ENCODE measurements at places on chromosomes 5 and 9. TPM values are rescaled to one million over a fixed set of nuclear protein-coding genes. Genes with fewer than 3 reads are reported as not detected.

DNA sequence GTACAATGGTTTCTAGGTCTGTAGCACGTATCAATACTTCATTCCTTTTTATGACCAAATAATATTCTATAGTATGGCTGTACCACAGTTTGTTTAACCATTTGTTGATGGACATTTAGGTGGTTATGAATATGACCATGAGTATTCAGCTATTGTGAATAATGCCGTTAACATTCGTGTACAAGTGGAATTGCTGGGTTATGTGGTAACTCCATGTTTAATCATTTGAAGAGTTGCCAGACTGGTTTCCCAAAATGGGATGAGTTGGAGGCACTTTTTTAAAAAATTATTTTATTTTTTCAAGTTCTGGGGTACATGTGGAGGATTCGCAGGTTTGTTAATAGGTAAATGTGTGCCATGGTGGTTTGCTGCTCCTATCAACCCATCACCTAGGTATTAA lies 4.6 kb downstream of the SNX2 start:
- DNase-seq, result no peak

DNA sequence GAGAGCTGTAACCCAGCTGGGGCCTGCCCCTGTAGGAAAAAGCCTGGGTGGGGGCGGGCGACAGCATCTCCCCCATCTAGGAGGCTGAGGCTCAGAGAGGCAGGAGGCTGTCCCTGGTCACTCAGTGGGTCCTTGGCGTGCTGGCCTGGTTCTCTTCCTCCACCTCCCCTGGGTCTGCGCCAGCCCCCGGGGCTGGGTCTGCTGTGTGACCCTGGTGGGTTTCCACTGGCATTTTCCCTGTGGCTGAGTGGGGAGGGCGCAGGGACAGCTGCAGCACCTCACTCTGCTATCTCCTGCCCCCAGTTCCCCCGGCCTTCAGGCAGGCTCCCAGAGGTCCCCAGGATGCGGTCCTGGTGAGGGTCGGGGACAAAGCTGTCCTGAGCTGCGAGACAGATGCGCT lies 59.5 kb upstream of the ASS1 start:
- no peak for DNase-seq

- no peak for DNase-seq
Measured at GRCh38 chr5:91240175-91240574, 142.9 kb downstream of the ARRDC3 start.

GRCh38 chr9:129198319-129199043 lies 20.4 kb upstream of the IER5L start:
- peak; percentile 71 for DNase-seq

DNA sequence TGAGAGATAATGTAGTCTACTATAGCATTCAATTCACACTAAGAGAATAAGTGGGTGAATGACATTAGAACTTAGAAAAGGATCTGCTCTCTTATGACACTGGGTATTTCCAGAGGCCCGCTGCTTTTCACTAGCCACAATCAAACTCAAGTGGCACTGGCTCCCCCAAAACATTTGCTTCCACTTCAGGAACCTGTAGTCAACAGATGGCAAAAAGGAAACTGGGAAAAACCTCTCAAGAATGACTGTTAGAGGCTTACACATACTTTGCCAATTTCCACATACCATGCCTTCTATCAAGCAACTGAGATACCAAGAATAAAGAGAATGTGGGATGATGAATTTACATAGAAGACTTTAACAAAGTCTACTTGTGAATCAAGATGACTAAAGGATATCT lies 11.2 kb downstream of the POC5 start:
- no peak for DNase-seq

DNA sequence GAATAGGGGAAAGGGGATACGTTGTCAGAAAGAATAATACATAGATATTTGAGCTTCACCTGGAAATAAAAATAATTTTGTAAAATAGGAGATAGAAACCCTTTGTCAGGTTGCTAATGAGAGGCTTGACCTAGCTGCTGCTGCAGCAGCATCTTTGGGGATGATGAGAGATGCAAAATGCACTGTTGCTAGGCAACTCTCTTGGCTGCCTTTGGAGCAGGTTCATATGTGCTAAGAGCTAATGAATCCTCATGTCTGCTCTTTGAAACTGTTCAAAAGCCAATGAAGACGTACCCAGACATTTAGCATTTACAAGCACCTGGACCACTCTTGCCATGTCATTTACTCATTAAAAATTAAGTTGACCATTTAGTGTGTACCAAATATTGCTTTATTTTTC lies 121.7 kb downstream of the FOCAD start:
- DNase-seq, result no peak

DNA sequence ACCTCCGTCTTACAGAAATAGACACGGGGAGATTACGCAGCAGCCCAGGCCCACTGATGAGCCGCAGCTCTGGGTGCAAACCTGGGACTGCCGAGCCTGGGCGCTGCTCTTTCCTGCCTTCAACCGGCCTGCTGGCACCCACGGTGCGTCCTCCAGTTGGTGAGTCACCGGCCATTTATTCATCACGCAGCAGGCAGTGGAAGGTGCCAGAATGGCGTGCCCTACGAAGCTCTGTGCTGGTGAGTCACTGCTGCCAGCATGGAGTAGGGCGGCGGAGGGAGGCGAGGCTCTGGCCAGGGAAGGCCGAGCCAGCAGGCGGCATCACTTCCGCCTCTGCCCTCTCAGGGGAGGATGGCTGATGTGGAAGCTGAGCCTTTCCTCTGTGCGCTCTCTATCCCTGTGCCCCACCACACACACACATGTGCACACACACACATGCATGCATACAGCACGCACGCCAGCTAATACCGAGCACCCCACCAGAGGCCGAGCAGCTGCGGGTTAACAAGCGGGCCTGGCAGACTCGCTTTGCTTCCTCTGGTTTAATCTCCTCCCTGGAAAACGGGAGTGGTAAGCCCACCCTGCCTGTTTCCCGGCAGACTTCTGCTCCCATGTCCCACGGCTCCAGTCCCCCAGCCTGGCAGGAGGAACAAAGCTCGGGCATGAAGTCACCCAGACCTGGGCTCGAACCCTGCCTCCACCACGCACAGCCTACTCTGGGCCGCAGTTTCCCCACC lies 39.2 kb downstream of the OLFM1 start:
- no peak for DNase-seq

Gene ANGPTL2
- 23.3 TPM for polyA plus RNA-seq

Gene PCA3
- polyA plus RNA-seq, result 0.34 TPM

Gene GZMA
- 1.8 TPM for polyA plus RNA-seq

Gene PCDHA11
- 0.53 TPM for polyA plus RNA-seq

Gene SLC23A1
- polyA plus RNA-seq, result 1.1 TPM
